ENCODE measurements at places on chromosomes 11 and 22.

DNA sequence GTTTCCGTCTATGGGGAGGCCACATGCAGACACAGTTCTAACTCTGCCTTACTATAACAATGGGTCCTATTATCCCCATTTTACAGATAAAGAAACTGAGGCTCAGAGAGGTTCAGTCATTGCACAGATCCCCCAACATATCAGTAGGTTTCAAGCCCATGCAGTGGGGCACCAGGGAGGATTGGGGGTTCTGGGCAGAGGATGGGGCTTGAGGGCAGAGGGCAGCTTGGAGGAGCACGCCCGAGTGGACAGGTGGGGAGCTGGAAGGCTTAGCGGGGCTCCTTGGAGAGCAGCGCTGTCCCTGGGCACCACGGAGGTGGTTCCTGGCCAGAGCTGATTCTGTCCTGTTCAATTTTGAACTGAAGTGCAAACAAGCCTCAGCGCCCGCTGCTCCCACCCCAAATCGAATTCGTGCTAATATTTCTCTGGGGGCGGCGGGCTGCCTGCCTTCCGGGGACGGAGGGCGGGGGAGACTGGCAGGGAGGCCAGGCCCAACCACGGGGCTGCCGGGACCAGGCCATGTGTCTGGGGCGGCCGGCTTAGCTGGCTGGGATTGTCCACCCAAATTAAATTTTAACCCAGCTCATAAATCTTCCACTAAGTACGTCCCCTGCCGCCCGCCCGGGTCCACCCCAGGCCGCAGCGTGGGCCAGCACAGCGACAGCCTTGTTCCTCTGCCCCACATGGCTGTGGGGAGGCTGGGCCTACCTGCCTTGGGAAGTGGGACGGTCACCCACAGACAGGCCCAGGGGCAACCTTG is 49.4 kb downstream of the FLRT1 start:
- DNase-seq, result no peak

- no peak for DNase-seq
These were observed 11.8 kb upstream of the PRODH start for GRCh38 chr22:18947905-18948304.

GRCh38 chr22:45172881-45173585 is 9.3 kb downstream of the NUP50 start:
- no peak for DNase-seq

DNA sequence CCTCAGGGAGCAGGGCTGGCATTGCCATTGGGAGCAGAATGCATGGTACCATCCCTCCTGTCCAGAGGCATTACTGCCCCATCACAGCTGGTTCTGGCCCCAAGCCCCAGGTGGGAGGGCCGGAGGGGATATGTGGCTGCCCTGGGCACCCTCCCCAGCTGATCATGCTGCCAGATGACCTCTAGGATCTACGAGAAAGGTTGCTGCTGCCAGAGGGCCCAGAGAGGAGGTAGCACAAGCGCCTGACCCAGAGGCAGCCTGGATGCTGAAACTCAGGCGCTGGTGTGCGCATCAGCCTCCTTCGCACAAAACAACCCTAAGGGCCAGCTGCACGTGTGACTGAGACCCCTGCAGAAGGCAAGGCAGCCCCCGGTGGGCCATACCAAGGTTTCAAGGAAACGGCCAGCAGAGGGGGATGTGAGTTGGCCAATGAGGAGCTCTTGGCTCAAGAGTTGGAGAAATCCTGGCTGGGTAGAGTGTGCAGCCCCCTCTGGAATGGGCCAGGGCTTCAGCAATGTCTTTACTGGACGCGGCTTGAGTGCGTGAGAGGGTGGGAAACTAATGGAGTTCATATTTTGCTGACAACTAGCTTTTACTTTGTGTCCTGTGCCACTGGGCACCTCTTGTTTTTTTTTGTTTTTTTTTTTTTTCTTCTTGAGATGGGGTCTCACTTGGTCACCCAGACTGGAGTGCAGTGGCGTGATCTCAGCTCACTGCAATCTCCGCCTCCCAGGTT is 88.3 kb upstream of the PARVA start:
- DNase-seq, result no peak

- no peak for DNase-seq
These were observed 24.6 kb upstream of the COMT start for GRCh38 chr22:19916941-19917340.

- no peak for DNase-seq
These were observed 4.7 kb downstream of the FCHSD2 start for GRCh38 chr11:73137262-73137943.

GRCh38 chr22:46187862-46188261 is 37.5 kb downstream of the PPARA start:
- DNase-seq, result no peak
